Natural killer cell treated with Interleukin-12 subunit alpha and Interleukin-12 subunit beta and Interleukin-15 and Interleukin-18, amount 100 ng/mL, for 72 hours (primary cell): ENCODE measurements at places on chromosomes 7 and 10. TPM values are rescaled to one million over a fixed set of nuclear protein-coding genes. Genes with fewer than 3 reads are reported as not detected.

DNA sequence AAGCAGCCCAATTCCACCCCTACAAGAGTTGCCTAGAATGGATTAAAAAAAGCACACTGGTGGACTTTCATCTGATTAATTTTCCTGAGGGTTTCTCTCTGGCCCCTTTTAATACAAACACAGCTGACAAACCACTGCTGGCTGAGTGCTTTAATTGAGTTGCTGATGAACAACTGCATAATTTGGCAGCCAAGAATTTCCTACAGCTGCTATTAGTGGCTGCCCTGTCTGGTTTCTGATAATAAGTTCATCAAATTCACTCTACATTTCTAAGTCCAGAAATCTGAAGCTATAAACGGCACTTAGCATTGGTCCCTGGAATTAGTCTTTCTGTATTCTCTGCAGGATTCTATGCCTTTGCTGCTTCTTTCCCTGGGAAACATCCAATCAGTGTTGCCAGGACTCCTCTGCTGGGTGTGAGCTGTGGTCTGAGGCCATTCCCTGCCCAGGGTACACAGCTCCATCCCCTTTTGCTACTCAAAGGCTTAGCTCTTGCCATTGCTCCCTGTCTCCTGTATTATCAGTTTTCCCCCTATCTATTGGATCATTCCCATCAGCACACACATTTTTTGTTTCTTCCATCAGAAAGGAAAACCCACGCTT, 110.6 kb downstream of the LSM5 start:
- H3K27ac ChIP-seq = no peak overlapping the region
- H3K4me1 ChIP-seq = no peaks in the 10 kb centered on the region

NRG3 gene
- total RNA-seq = not detected

NUTM2E gene
- total RNA-seq = not detected

FGL2 gene
- 1.0 TPM for total RNA-seq

MCM10 gene
- total RNA-seq = 40.0 TPM

OR2A12 gene
- total RNA-seq = not detected

- no peak overlapping the region for H3K27ac ChIP-seq
Observed at GRCh38 chr7:134777908-134778580, 1.4 kb upstream of the CALD1 start.

DNA sequence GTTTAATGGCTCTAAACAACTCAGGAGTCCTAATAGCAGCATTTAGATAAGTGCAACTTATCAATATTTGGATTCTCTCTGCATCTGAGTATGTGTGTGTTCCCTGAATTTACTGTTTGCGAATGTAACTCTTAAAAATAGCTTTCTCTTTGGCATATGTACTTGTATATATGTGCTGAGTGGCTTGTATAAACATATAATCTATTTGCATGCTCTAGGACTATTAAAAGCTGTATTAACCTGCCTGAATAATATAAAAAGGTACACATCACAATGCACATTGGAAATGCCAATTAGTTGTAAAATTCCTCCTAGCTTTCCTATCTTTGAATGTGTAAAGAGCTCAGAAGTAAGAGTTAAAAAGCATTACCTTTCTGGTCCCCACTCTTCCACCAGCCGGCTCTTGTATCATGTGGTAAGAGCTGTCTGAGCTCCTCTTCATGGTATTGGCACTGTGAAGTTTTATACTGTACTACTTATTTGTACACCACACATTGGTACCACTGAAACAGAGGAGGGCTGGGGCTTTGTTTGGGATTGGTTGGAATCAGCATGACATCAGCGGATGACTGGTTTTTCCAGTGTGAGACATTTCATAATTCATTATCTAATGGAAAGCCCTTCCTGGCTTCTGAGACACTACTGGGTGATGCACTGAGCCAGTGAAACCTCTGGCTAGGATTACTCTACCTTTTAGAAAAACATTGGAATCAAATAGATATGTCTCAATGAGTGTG, at the start of gene INHBA:
Gene INHBA (minus strand): TSS at position 456 of the 737 bp plus-strand sequence. CDS start 2,716 bp downstream, outside the sequence.
- no peak within 1 kb of the TSS for H3K27ac ChIP-seq
- H3K27me3 ChIP-seq = peaks cover 47% of the 10 kb centered on the region
- H3K4me1 ChIP-seq = peaks cover 46% of the 10 kb centered on the region
- DNase-seq = no peak
- H3K4me3 ChIP-seq = peak within 1 kb of the TSS; percentile 55

CPEB3 gene
- 4.8 TPM for total RNA-seq

SSC4D gene
- 0.24 TPM for total RNA-seq

- peak overlapping the region; percentile 90 for H3K27ac ChIP-seq
- H3K27me3 ChIP-seq = no peaks in the 10 kb centered on the region
- H3K36me3 ChIP-seq = peaks cover 45% of the 10 kb centered on the region
- H3K4me3 ChIP-seq = peak overlapping the region; percentile 91
Observed at GRCh38 chr10:12194752-12195271, 879 bp downstream of the NUDT5 start.

GRCh38 chr7:28695300-28696295, 262.5 kb downstream of the TRIL start:
- no peaks in the 10 kb centered on the region for H3K36me3 ChIP-seq
- no peaks in the 10 kb centered on the region for H3K4me1 ChIP-seq
- no peak for DNase-seq
- H3K4me3 ChIP-seq = no peak overlapping the region
- peaks cover 9% of the 10 kb centered on the region for H3K27me3 ChIP-seq

SPDYE2 gene
- 0.53 TPM for total RNA-seq

IFIT3 gene
- 3.0 TPM for total RNA-seq

DNA sequence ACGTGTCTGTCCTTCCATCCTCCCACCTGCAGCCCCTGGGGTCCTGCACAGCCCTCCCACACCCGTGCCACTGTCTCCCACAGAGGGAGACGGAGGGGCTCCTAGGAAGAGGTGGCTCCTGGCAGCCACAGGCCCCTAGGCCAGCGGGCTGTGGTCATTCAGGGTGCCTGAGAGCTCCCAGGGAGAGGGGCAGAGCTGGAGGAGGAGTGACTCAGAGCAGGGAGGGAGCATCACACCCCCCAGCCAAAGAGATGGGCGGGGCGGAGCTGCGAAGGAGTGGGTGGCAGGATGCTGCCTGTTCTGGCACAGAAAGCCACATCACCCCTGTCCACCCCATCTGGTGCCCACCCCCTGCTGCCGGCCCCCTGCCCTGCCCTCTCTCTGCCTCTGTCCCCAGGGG, 50.5 kb downstream of the STK32C start:
- H3K4me3 ChIP-seq = peak overlapping the region; percentile 17
- peaks cover 30% of the 10 kb centered on the region for H3K4me1 ChIP-seq
- H3K27me3 ChIP-seq = no peaks in the 10 kb centered on the region
- H3K27ac ChIP-seq = no peak overlapping the region

LLCFC1 gene
- not detected for total RNA-seq

DNA sequence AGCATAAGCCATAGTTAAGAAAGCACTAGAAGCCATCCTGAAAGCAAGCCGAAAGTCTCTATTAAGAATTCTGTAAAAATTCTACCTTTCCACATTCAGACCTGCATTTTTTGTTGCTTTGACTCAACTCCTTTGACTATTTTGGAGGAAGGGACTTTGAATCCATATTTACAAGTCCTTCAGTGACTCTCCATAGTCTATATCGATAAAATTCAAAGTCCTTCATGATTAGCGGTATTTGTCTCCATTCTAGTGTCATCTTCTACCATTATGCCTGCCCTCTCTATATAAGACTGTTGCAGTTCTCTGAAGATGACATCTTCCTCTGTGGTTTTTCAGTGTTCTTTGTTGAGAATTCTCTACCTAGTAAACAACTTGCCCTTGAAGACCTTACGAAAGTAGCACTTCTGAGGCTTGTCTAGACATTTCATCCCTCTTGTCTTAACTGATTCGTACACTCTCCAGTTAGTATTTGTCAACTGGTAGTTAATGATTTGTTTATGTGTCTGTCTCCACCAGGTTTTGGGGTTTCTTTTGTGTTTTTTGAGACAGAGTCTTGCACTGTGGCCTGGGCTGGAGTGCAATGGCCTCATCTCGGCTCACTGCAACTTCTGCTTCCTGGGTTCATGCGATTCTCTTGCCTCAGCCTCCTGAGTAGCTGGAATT, 1.7 kb downstream of the CCSER2 start:
- peak overlapping the region; percentile 91 for H3K27ac ChIP-seq
- peak overlapping the region; percentile 93 for H3K4me3 ChIP-seq
- no peak for DNase-seq
- no peaks in the 10 kb centered on the region for H3K27me3 ChIP-seq
- peaks cover 4% of the 10 kb centered on the region for H3K36me3 ChIP-seq

ASZ1 gene
- not detected for total RNA-seq

DNA sequence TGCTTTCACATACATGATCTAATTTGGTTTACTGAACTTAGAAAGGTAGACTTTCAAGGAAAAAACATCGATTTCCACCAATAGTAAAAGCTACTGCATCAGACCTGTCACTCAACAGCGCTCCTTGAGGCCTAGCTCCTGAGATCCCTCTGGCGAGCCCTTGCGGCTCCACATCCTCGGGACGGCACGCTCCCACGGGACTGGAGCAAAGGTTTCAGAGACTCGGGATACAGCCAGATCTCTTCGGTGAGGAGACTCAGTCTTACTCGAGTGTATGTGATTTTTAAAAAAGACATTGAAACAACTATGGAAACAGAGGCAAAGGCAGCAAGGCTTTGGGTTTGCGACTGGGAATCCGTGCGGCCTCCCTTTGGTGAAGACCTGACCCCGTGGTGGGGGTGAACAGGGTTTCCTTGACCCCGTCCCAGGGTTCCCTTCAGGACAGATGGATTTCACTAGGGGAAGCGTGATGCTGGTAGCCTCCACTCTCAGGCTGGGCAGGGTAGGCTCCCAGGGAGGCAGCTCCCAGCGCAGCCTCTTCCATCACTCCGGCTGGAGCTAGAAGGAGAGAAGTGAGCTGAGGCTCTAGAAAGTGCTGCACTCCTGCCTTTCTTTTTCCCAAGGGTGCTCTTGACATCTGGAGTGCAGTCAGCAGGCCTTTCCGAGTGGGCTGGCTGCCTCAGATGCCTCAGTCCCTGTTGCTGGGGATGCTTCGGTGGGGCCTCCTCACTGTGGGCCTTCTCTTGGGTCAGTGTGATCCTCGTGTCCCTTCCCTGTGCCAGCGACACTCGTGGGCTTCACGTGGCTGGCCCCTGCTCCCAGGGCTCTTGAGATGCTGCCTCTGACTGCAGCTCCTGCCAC, 5.8 kb upstream of the ATP6V0E2 start:
- DNase-seq = peak; percentile 51
- peaks cover 36% of the 10 kb centered on the region for H3K4me1 ChIP-seq
- H3K36me3 ChIP-seq = no peaks in the 10 kb centered on the region
- no peak overlapping the region for H3K4me3 ChIP-seq
- no peaks in the 10 kb centered on the region for H3K27me3 ChIP-seq

C10orf67 gene
- total RNA-seq = not detected
